Stimulated activated CD4-positive, alpha-beta T cell treated with anti-CD3 and anti-CD28 coated beads, TNF-alpha, amount 100 ng/mL, for 24 hours (primary cell): ENCODE measurements at places on chromosomes 7 and 10.

- no peak for DNase-seq
Measured at GRCh38 chr7:55488804-55489340, 83.4 kb downstream of the VOPP1 start.

DNA sequence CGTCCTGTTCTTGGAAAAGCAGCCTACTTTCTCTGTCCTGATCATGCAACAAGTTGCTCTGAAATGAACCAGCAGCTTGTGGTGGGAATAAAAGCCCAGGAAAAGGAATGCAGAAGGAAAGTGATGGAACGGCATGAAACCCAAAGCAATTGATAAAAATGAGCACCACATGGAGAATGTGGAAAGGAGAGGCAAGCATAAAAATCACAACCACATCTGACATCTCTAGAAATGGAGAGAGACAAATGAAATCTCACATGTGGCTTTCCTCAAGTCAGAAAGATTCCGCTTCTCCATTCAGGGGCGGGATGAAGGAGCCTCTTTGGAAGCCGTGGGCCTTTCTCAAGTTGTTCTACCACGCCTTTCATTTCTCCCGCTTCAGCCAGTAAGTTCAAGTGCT lies 631.7 kb upstream of the GALNT17 start:
- DNase-seq: no peak

- no peak for DNase-seq
Measured at GRCh38 chr7:130127821-130128317, 57.5 kb downstream of the KLHDC10 start.

- DNase-seq: no peak
Measured at GRCh38 chr7:153566324-153566723, 485.9 kb upstream of the DPP6 start.

DNA sequence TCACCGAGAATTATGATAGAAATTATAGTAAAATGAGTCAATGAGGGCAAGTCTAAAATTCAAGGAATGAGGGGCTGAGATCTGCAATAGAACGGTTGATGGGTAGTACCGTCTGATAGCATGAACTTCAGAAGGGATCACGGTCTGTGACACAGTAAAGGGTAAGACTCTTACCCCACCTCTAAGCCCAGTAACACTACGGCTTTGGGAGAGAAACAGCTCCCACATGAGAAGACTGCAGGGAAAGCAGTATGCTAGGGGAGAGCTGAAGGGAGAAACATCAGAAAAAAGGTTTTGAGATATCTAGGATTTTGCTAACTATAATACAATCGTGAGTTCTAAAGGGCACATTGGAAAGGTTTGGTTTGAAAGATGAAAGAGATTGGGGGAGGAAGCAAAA lies 12.8 kb upstream of the AKAP9 start:
- no peak for DNase-seq

DNA sequence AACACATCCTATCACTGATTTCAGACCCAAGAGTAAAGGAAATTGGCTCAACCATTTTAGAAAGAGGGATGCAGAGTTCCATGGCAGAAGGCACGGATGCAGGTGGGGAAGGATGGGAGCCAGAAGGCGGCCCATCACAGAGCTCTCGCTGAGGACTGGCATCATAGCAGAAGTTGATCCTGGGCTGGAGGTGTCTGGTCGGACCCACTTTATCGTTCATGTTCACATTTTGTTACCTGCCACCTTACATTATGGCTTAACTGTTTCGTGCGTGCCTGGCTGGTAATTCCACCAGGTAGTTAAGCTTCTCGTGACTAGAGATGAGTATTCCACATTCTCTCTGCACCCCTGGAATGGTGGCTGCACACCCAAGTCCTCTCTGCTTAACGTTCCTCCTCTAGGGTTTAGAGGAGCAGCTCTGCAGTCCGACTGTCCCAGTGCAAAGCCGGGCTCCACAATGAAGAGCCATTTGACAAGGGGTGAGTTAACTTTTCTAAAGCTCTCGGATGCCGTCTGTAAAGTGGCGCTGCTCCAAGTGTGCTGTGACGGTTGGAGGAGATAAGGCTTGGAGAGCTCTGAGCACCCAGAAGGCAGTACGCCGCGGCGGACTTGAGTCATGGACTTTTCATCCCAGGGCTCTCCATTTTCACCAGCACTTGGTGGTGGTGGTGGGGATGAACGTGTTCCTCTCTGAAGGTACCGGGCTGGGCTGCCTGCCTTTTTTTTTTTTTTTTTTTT lies 157.1 kb upstream of the SHH start:
- no peak for DNase-seq

DNA sequence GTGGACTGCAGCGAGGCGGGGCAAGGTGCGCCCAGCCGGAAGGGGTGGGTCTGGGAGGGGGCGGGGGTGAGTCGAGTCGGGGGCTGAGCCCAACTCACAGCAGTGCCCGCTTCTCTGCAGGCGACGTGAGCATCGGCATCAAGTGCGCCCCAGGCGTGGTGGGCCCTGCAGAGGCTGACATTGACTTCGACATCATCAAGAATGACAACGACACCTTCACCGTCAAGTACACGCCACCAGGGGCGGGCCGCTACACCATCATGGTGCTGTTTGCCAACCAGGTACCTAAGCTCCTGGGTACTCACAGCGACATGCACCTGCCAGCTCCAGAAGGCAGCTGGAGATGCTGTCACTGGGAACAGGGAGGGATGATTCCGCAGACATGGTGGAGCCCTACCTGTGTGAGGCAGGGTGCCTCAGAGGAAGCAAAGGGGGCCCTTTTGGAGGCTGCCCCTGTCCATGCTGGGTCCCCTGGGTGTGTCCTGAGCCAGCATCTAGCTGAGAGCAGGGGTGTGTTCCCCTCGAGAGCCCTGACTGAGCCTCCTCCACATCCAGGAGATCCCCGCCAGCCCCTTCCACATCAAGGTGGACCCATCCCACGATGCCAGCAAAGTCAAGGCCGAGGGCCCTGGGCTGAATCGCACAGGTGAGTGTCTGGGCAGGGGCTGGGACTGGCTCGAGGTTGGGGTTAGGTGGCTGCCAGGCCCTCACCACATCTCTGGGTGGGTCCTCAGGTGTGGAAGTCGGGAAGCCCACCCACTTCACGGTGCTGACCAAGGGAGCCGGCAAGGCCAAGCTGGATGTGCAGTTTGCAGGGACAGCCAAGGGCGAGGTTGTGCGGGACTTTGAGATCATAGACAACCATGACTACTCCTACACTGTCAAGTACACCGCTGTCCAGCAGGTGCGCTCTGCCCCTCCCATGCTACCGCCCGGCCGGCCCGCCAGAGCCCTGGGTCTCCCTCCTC lies 12.8 kb downstream of the FLNC start:
- no peak for DNase-seq

DNA sequence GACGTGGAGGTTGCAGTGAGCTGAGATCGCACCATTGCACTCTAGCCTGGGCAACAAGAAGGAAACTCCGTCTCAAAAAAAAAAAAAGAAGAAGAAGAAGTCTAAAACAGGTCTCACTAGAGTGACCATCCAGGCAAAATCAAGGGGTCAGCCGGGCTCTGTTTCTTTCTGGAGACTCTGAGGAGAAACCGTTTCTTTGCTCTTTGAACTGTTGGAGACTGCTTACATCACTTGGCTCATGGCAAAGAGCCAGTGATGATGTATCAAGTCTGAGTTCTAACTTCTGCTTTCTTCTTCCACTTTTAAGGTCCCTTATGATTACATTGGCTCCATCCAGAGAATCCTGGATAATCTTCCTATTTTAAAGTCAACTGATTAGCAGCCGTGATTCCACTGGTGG lies 306.8 kb downstream of the WDR11 start:
- DNase-seq: no peak

DNA sequence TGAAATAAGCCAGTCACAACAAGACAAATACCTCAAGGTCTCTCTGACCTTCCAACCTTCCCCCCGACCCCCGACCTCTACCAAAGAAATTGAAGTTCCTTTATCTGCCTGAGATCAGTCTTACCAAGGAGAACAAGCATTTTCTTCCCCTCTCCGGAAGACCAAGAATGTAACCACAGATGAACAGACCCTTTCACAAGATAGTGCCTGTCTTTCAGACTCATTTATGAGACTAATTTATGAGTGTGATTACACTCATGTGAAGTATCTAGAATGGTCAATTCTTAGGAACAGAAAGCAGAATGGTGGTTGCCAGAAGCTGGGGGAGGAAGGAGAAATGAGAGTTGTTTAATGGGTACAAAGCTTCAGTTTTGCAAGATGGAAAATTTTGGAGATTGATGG lies 108.9 kb upstream of the MKLN1 start:
- DNase-seq: no peak

- DNase-seq: no peak
Measured at GRCh38 chr7:128899392-128899791, 11.1 kb downstream of the KCP start.

GRCh38 chr10:118669835-118670234 lies 74.4 kb upstream of the PRLHR start:
- DNase-seq: no peak

- DNase-seq: no peak
Measured at GRCh38 chr7:116283595-116284204, 73.4 kb downstream of the TES start.

GRCh38 chr10:85666987-85667386 lies 699.6 kb downstream of the GRID1 start:
- DNase-seq: no peak

GRCh38 chr10:68208424-68209042 lies 23.4 kb downstream of the ATOH7 start:
- no peak for DNase-seq

DNA sequence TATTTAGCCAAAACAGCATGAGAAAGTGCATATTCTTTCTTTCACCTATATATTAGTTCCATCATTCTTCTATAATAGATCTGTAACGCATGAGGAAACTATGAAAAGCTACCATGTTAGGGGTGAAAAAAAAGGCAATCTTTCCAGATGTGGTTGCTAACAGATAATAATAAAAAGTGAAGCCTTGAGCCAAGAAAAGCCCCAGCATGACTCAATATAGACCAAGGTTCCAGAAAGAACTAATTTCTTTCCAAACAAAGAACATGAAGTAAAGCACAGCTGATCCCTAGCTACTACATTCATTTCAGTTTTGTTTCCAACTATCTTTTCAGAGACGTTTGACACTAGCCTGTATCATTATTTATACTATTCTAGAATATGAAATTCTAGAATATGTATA lies 16.4 kb downstream of the ARL4A start:
- DNase-seq: no peak

GRCh38 chr7:121752706-121753105 lies 120.3 kb upstream of the PTPRZ1 start:
- no peak for DNase-seq

- DNase-seq: no peak
Measured at GRCh38 chr7:139106959-139107358, 2.6 kb downstream of the ZC3HAV1 start.

DNA sequence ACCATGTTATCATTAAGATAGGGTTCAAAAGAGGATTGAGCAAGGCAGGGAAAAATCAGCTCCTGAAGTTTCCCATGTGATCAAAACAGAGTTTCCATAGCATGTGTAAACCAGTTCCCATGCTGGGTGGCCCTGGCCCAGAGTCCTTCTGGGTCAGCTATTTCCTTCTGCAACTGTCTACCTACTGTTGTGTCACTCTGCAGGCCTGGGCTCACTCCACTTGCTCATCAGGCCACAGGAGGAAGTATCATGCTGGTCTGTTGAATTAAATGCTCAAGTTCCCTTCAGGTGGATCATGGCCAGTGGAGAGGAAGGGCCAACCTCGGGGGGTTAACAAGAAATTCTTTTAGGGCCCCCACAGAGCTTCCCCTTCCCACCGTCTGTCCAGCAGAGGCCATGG lies 104.7 kb downstream of the GFRA1 start:
- no peak for DNase-seq

GRCh38 chr10:5897504-5897903 lies 7.5 kb downstream of the FBH1 start:
- DNase-seq: no peak

DNA sequence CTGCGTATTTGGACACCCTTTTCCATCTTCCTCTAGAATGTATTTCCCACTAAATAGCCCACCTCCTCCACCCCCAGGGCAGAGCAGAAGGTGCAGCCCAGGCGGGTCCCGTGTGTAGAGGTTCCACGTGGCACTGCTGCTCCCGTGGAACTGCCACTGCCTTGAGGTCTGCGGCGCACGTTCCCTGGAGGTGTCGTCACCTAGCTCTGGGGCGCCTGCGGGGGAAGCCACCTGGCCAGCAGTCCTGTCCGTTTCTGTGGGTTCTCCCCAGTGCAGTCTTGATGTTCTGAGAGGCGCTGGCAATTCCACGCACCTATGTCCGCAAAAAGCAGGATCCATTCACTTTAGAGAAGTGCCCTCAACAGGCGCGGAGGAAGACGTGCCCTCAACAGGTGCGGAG lies 21.9 kb downstream of the BNIP3 start:
- no peak for DNase-seq

DNA sequence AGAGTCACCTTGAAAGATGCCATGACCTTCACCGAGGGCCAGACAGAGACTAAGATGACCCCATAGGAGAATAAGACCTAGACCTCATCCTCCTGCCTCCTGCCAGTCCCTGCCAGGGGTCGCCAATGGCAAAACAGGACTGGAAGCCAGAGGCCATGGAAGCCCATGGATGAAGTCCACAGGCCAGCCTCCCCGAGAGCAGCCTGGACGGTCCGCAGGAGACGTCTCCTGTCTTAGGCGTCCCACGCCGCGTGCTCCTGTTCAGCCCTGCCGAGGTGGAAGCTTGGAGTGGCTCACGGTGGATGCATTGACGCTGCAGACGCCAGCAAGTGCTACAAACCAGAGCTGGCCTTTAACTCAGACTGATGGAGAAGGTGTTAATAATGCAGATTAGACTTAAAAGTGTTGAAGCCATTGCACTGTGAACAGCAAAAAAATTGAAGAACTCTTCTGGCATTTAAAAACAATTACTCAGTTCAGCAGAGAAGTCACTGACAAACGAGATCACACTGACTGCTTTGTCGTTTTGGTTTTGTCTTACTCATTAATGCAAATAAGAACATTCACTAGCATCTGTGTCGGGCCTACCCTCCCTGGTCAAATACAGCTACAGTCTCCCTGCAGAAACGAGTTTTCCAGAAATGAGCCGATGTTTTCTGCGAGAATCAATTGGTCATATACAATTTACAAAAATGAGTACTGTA lies 38.1 kb upstream of the FAM20C start:
- no peak for DNase-seq

- no peak for DNase-seq
Measured at GRCh38 chr10:27504808-27505460, 830 bp downstream of the RAB18 start.

DNA sequence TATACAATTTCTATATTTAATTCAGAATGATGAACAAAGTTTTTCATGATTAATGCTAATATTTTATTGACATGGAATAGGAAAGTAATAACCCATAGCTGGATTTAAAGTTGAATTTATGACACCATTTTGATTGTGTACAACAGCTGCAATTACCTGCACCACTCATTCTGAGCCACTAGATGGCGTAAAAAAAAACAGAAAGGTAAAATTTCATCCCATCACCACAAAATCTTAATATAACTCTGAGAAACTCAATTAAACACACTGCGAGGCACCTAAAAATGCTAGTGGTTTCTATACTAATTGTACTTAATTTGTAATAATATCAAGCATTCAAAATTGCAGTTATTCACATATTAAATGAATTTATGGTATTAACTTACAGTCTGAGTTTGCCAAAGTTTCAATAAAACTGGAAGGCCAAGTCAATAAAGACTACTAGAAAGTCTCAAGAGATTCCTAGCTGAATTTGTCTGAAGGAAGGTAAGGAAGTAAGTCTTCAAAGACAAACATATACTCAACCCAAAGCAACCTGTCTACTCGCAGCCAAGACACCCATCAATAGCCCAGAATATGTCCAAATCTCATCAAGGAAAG lies 182.5 kb downstream of the SKAP2 start:
- no peak for DNase-seq

- DNase-seq: no peak
Measured at GRCh38 chr7:128931965-128932861, 5.5 kb upstream of the IRF5 start.

GRCh38 chr10:130065251-130065650 lies 45.4 kb downstream of the C10orf143 start:
- DNase-seq: no peak
